Left renal cortex interstitium (tissue), 4 donors: ENCODE measurements at places on chromosomes 13 and 19.

DNA sequence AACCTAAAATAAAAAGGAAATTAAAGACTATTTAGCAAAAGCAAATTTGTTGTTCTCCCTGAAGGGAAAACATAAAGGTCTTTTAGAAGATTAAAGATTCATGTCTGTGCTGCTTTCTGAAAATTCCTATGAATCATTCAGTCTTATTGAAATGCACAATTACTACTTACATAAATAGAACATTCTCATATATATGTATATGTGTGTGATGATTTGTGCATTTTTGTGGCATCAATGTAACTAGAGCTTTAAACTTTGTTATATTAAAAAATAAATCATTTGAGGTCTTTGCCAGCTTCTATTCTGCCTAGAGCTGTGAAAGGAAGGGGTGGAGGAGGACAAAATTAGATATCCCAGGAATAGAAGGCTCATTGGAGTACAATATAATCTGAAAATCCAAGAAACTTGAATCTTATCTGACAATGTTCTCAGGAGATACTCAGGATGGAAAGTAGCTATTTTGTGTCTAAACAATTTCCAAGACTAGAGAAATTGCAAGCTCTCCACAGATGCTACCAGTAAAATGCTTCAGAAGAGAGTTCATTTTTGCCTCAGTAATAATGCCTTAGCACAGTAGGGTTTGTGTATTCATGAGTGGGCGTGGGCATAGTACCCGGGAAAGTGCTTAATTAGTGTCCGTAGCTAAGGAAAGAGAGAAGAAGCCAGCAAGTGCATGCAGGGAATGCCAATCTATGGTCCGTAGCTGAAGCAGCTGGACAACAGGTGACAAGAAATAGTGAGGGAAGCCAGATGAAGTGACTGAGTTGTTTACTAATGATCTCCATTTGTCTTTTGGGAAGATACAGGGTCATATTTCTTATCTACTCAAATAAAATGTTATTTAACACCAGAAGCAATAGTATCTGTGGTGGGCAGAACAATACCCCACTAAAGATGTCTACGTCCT is 395.5 kb upstream of the NBEA start:
- DNase-seq: no peak

- DNase-seq: no peak
Observed at GRCh38 chr19:54622431-54622830, 7.9 kb upstream of the LILRB1 start.

DNA sequence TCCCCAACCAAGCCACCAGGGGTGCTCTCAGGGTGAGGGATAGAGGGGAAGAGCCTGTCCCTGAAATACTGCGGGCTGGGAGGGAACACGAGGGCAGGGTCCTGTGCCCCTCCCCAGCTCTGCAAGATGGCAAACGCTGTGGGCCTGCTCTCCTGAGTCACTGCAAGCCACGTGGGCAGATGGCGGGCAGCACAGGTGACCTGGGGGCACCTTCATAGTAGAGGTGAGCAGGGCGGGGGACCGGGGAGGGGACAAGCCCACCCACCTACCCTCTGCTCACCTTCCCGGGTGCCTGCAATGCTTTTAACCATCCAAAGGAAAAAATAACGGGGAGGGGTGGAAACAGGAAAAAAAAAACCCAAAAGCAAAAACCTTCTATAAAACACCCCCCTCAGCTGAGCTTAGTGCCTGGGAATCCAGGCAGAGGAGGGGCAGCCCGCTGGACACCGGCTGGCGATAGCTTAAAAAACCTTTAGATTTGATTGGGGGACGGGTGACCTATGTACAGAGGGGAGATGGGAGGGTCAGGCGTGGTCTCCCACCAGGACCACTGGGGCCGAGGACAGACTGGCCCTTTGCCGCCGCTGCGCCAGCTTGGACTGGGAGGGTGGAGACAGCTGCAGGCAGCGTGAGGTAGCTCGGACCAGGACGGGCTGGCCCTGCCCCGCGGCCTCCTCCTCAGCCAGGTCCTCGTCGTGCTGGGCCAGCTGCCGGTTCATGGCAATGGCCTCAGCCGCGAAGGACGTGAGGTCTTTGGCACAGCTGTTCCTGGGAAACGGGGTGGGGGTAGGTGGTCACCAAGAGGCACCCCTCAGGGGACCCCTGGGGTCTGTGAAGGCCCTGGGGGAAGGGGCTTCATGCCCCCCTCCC is 11.7 kb downstream of the MKNK2 start:
- DNase-seq: no peak

DNA sequence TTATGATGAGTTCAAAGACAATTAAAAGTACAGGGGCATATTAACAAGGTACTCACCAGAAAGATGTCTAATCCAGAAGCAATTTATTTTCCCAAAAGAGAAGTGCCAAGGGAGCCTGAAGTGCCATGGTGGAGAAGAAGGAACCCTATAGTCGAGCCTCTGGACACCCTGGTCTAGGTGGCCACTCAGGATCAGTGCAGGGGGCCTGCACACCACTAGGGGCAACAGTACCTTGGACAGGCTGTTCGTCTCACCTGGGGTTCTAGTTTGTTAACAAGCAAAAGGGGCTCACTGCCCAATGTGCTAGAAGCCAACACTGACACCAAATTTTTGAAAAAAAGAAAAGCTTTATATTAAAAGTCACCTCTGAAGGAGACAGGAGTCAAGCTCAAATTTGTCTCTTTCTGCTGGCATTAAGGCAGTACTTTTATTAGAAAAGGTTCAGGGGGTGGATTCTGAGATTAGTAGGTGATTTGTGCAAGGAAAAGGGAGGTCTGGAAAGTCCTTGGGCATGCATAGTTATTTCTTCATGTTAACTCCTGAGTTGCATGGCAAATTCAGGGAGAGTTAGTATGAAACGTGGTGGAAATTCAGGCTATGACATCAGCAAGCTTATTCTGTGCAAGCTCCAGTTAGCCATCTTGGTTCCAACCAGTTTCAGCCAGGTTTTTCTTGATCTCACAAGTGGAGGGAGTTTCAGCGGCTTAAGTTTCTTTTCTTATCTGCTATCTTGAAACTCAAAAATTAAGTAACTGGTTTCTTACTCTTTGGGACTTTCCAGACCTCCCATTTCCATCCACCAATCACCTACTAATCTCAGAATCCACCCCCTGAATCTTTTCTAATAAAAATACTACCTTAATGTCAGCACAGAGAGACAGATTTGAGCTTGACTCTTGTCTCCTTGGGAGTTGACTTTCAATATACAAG is 884 bp upstream of the CBY2 start:
- no peak for DNase-seq

DNA sequence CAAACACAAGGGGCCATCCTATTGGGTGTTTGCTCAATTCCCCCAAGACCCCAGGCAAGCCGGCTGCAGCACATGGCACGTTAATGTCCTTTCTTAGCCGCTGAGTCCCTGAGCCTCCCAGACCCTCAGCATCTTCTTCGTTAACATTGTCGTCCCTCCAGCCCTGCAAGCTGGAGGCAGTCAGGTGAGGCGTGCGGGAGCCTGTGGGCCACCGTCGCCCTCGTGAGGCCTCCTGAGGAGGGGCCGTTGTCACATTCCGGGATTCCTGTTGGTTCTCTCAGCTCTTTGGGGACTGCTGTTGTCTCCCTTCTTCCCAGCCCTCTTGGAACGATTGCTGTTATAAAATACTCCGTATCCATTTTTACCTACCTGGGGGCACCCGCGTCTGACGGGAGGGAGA is 140.6 kb downstream of the KDM4B start:
- DNase-seq: no peak

- no peak for DNase-seq
Observed at GRCh38 chr13:29573190-29573589, 22.3 kb downstream of the SLC7A1 start.

DNA sequence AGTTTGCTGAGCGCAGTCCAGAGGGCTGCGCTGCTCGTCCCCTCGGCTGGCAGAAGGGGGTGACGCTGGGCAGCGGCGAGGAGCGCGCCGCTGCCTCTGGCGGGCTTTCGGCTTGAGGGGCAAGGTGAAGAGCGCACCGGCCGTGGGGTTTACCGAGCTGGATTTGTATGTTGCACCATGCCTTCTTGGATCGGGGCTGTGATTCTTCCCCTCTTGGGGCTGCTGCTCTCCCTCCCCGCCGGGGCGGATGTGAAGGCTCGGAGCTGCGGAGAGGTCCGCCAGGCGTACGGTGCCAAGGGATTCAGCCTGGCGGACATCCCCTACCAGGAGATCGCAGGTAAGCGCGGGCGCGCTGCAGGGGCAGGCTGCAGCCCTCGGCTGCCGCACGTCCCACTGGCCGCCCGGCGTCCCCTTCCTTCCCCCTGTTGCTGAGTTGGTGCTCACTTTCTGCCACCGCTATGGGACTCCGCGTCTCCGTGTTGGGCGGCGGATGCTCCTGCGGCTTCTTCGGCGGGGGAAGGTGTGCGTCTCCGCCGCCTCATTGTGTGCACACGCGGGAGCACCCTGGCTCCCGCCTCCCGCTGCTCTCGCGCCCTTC is 772 bp downstream of the GPC6 start:
- no peak for DNase-seq

DNA sequence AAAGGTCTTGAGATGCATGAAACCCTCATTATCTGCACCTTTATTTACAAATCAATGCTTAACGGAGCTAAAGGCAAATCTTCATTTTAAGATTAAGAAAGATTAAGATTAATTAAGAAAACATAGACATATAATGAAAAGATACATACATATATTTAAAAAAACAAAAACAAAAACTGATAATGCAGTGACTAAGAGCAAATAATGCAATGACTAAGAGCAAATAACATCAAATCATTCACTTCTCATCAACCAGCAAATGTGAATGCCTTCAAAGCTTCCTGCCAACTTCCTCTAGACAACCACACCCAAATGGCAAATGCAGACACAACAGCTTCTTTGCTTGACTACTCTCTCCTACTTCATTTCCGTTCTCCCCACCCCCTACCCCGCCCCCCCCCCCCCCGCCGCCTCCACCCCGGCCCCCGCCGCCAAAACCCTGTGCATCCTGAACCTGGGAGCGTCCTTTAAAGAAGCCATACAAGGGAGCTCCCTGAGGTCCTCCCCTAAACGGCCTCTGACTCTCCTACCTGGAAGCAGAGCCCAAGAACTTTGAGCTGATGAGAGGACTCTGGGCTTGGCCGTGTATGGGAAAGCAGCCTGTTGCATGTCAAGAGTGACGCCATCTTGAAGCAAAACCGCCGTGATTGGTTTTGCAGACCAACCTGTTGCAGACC is 24.5 kb downstream of the TEX101 start:
- DNase-seq: no peak

DNA sequence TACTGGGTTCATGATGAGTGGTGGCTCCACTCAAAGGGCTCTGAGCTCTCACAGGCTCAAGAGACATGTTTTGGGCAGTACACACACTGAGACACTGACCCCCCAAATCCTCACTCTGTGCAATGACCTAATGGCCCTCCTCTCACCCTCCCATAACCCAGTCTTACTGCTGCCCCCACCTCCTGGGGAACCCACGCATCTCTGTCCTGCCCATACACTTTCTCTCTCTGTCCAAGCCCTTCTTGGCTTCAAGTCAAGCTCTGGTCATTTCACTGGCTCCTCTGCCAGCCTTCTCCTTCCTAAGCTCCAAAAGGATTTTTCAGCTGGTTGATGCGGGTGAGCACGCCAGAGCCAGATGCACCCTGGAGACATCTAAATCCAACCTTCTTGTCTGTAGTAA is 187.9 kb upstream of the TSHZ3 start:
- DNase-seq: no peak

- DNase-seq: no peak
Observed at GRCh38 chr19:56083668-56084067, 37.4 kb downstream of the ZNF787 start.

DNA sequence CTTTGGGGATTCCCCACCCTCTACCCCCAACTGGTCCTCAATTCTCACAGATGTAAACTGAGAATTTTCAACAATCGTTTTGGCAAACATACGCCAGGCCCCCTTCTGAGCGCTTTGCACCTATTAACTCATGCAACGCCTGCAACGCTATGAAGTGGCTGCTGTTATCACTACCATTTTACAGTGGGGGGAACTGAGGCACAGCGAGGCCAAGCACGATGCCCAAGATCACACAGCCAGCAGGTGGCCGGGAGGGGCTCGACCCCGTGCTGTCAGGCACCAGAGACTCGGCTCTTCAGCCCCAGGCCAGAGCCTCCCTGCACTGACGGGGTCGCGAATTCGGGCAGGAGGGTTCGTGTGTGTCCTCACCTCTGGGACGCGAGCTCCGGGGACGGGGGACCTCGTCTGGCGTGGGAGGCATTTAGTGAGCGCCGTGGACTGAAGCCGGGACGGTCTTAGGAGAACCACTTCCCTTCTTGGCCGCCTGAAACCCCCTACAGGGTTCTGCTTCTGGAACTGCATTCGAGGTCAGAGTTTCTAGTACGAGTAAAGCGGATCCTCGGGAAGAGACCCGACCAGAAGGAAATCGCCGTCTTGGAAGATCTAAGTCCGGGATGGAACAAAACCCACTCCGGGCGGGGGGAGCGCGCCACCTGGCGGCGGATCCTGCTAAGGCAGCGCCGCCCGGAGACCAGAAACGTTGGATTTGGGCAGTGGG is 21.0 kb downstream of the ZNF114 start:
- DNase-seq: no peak

DNA sequence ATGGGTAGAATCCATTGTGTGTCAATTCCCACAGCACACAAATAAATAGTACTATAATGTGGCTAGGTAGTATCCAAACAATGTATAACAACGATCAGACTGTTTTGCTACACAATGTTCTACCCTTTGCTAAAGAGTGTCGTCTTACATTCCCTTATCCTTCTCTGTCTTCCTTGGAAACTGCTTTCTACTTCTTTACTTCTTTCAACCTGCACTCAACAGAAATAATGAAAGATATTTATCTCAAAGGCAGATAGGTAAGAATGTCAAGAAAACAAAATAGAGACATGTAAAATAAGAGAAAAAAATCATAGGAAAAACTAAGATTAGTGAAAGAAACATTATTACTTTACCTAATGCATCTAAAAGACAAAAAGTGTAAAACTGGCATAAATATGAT is 814.7 kb downstream of the PCDH9 start:
- no peak for DNase-seq
